ENCODE measurements at places on chromosomes 6 and 20. TPM values are rescaled to one million over a fixed set of nuclear protein-coding genes. Genes with fewer than 3 reads are reported as not detected.

GRCh38 chr6:160462551-160463109 is 114.5 kb downstream of the SLC22A3 start:
- no peak overlapping the region for H3K27ac ChIP-seq
- no peak for DNase-seq
- H3K4me3 ChIP-seq: no peak overlapping the region
- H3K36me3 ChIP-seq: no peaks in the 10 kb centered on the region
- H3K27me3 ChIP-seq: no peaks in the 10 kb centered on the region

DNA sequence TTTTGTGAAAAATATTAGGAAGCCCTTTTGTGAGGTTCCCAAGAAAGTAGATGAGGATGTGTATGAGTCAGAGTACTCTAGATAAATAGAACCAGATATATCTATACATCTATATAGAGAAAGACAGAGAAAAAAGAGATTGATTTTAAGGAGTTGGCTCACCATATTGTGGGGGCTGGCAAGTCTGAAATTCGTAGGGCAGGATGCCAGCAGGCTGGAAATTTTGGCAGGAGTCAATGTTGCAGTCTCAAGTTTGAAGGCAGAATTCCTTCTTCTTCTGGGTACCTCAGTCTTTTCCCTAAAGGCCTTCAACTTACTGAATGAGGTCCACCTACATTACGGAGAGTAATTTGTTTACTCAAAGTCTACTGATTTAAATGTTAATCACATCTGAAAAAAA is 65.3 kb upstream of the SAMD3 start:
- no peaks in the 10 kb centered on the region for H3K36me3 ChIP-seq
- no peaks in the 10 kb centered on the region for H3K27me3 ChIP-seq
- H3K4me3 ChIP-seq: no peak overlapping the region

- no peaks in the 10 kb centered on the region for H3K36me3 ChIP-seq
- no peak overlapping the region for H3K4me3 ChIP-seq
- no peaks in the 10 kb centered on the region for H3K27me3 ChIP-seq
- DNase-seq: no peak
These were observed 42.8 kb downstream of the PTPN1 start for GRCh38 chr20:50552979-50553378.

The CDH26 gene
- 2.5 TPM for total RNA-seq

DNA sequence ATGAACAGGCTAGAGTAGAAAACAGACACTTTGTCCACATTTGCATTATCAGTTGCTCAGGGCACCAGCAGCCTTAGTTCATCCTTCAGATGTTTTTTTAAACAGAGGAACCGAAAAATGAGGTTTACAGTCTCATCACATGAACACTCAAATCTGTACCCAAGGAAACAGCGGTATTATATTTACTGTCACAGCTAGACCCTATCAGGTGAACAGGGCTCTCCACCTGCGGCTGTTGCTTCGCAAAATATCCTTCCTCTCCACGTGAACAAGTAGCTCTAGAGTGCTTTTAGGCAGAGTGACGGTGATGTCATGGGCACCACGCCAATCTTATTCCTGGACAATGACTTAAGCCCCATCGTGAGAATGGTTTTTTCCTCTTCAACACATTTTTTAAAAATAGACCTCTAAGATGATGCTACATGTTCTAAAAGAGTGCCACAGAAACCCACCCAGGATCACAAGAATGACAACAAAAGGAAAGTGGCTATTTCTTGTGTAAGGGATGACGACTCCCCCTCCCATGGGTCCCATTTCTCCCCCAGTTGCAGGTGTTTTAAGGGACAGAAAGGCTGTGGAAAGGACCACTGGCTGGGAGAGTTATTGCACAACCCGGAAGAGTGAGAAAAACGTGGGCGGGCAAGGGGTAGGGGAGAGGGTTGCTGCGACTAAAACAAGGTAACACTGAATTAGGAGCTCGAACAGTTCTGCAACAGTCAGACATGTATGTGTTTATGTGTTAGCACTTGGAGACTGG is 77.7 kb downstream of the EFHC1 start:
- H3K27me3 ChIP-seq: peaks cover 36% of the 10 kb centered on the region
- H3K4me1 ChIP-seq: peaks cover 29% of the 10 kb centered on the region
- H3K4me3 ChIP-seq: no peak overlapping the region
- no peak for DNase-seq
- no peak overlapping the region for H3K27ac ChIP-seq

The KIF25 gene
- total RNA-seq: not detected

DNA sequence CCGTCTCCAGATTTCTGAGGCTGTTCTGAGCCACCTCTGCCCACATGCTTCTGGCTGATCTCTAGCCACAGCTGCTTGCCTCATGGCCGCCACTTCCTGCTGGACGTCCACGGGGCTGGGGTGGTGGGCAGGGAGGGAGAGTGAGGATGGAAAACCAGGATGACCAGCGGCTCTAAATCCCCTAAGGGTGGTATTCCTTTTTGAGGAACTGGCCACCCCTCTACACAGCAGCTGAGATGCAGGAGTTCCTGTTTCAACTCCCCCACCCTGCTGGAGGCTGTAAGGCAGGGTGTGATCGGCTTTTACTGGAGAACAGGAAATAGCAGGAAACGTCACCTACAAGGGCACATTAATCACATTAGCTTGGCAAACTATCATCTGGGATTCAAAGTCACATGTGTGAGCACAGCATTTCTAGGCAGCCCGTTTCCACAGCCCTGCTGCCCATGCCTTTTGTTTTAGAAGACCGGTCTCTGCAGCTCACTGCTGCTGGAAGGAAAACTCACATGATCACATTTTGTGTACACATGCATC is 181.6 kb upstream of the ECI2 start:
- peaks cover 68% of the 10 kb centered on the region for H3K4me1 ChIP-seq
- H3K4me3 ChIP-seq: no peak overlapping the region
- H3K27ac ChIP-seq: peak overlapping the region; percentile 91
- DNase-seq: no peak

The NR2E1 gene
- not detected for total RNA-seq

- peak overlapping the region; percentile 55 for H3K27ac ChIP-seq
- H3K4me3 ChIP-seq: no peak overlapping the region
- DNase-seq: no peak
- H3K36me3 ChIP-seq: no peaks in the 10 kb centered on the region
- no peaks in the 10 kb centered on the region for H3K4me1 ChIP-seq
- H3K27me3 ChIP-seq: no peaks in the 10 kb centered on the region
These were observed 423.8 kb upstream of the ID4 start for GRCh38 chr6:19413323-19413722.

Data from esophagus squamous epithelium (tissue), 5 donors.